NT2/D1 (cell line): ENCODE measurements at places on chromosomes 4 and X.
A peak's percentile ranks its signal among the peaks of the same experiment; 100 is the strongest.

DNA sequence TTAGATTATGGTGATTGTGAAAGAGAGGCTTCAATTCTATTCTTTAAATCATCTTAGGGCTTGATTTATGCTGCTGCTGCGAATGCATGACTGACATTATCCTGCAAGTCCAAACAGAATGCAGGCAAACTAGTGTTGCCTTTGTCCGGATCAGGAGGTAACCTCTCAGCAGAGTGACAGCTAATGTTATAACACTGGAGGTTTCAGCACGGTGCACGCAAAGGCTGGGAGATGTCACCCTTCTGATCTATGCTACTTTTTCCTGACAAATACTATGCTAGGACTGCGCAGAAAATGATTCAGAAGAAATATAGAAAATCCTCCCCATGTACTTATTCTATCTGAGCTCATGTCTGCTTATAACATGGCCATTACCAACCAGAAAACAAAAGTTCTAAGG, 48.2 kb downstream of the ANOS1 start:
- DNase-seq, result no peak

- no peak for DNase-seq
Observed at GRCh38 chr4:122968227-122968812, 45.9 kb upstream of the NUDT6 start.

DNA sequence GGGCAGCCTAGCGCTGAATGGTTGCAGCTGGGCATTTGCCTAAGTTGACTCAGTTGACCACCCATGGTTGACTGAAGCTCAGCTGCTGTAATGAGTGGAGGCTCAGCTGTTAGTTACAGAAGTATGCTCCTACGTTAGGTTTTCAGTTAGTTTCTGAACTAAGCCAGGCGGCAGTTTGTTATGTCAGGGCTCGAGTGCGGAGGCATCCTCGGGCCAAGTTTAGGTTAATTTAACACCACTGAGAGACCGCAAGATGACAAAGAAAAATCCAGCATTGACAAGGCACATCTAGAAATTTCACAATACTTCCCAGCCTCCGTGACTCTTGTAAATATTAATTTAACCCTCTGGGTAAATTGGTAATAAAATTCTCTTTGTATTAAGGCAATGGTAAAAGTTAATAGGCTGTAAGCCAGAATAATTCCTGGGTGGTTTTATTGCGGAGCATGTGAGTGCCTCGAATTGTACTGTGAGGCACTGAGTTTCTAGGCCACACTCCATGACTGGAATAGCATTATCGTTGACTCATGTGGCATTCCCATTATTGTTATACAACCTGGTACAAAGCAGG, 33.1 kb upstream of the CDKN2AIP start:
- no peak for DNase-seq

- no peak for DNase-seq
Observed at GRCh38 chrX:134634691-134635090, 23.6 kb downstream of the PLAC1 start.

DNA sequence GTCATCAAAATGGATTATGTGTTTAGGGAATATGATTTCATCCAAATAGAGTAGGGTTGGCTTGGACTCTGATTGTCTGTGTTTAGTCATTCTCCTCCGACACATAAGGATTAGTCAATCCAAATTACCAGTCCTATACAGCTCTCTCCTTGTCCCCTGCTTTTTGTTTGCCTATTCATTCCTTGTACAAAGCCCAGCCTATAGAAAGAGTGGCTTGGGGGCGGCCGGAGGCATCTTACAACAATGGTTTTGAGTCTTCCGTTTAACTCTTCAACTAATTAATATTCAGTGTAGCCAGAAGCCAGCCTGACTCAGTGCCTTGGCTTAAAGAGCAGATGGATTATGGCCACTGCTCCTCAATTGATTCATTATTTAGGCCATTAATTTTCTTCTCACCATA, 796.6 kb upstream of the POU3F4 start:
- peak; percentile 18 for DNase-seq

DNA sequence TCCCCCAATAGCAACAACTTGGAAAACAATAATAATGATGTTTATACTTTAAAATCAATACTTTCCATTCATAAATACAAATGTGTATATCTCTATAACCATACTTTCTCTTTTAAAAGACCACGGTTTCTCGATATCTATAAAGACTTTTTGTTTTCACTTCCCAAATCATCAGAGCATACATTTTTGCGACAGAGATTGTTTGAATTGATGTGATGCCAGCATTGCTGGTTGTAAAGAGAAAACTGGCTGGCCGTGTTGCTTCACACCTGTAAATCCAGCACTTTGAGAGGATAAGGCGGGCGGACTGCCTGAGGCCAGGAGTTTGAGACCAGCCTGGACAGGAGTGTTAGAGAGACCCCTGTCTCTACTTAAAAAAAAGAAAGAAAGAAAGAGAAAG, 77.6 kb upstream of the ZNF518B start:
- DNase-seq, result no peak

- DNase-seq, result no peak
Observed at GRCh38 chr4:25000639-25001038, 30.1 kb downstream of the LGI2 start.
